ENCODE measurements at places on chromosomes 12 and 14. TPM values are rescaled to one million over a fixed set of nuclear protein-coding genes. Genes with fewer than 3 reads are reported as not detected.

The BCL2L14 gene
- not detected for total RNA-seq

The SYT1 gene
- total RNA-seq, result 6.3 TPM

The SLCO1B1 gene
- 0.26 TPM for total RNA-seq

The ZC3H10 gene
- total RNA-seq, result 3.8 TPM

The WNT1 gene
- not detected for total RNA-seq

The SERPINA6 gene
- 1.0 TPM for total RNA-seq

The VWF gene
- 0.34 TPM for total RNA-seq

Measured in A549 treated with CpdA at 1 μM for 4 hours (cell line).